ENCODE measurements at places on chromosomes 13 and 19.

GRCh38 chr19:48975947-48976847 lies 11.1 kb downstream of the FTL start:
- no peak for DNase-seq

DNA sequence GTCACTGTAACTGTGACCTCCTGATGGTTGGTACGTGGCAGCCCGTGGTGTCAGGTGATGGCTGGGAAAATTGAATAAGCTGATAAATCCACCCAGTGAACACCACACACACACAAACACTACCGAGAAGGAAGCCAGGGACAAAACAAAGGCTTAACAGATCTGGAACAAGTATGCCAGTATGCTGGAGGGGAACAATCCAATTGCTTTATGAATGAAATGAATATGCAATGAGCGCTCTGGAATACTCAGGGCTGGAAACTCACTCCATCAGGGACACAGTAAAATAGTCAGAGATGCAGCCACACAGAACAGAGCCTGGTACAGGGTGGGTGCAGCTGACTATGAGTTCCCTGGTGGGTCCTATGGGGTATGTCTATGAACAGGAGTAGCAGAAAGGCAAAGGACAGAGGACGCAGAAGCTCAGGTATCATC lies 16.7 kb downstream of the TMTC4 start:
- DNase-seq, result no peak

DNA sequence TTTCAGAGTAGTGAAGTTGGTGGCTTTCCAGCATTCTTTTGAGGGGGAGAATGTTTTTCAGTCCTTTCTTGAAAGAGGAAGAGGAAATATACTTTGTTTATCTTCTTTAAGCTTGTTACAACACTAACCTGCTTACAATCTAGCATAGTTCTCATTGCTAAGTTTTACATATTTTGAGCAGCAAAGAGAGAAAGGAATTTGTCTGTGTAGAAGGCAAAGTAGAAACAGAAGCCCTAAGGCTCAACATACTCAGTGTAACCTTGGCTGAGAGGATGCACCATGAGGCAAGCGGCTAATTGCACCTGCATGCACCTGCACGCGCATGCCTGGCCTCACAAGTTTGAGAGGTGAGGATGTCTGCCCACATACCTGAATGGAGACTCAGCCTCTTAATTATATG lies 2.2 kb downstream of the FRY start:
- no peak for DNase-seq

DNA sequence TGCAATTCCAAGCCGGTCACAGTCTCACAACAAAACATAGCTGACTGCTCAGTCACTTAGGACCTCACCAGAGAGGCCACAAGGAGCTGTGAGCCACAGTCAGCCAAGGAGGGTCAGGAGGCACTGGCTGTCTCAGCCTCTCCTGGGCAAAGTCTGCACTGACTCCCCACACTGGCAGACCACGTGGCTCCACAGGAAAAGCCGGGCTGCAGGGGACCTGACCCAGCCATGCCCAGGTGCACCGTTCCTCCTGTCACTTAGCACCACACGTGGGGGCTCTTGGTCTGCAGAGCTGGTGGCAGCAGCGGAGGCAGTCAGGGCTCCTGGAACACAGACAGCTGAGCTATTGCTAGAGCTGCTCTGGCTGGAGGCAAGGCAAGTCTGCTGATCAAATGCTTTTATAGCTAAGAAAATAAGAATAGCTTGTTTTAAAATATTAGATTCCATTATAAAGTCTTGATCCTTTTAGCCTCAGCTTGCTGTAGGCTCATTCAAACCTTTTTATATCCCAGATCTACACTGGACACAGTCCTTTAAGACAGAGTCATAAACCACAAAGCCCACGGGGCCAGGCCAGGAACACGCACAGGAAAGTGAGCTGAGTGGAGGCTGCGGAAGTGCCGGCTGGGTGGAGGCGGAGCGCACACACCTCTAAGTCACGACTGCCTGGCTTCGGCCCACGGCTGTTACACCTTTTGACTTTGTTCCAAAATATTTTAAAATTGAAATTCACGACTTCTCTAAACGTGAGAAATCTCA lies 744.1 kb downstream of the UQCRFS1 start:
- DNase-seq, result peak; percentile 4

DNA sequence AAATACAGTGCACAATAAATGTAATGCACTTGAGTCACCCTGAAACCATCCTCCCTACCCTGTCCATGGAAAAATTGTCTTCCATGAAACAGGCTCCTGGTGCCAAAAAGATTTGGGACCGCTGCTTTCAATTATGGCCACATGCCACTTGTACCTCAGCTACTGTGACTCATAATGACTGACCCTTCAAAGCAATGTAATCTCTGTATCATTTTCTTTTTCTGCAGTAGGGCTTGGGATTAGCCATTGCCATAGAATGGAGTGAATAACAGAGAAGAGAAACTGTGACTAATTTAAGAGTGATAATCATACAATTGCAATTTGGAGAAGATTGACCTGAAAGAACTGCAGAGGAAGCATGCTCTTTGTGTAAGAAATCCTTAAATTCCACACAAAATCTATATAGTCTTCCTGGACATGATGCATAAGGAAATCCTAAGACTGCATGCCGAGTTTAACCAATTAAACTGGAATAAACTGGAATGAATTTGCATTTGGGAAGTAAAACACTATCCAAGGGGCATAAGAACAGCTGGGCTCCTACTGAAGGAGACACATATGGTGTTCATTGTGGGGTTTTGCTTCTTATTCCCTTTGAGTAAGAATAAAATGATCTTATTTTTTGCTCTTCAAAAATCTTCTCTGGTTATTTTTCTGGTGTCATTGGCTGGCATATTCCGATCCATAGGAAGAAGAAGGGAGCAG lies 59.5 kb upstream of the SLC7A1 start:
- DNase-seq, result no peak

DNA sequence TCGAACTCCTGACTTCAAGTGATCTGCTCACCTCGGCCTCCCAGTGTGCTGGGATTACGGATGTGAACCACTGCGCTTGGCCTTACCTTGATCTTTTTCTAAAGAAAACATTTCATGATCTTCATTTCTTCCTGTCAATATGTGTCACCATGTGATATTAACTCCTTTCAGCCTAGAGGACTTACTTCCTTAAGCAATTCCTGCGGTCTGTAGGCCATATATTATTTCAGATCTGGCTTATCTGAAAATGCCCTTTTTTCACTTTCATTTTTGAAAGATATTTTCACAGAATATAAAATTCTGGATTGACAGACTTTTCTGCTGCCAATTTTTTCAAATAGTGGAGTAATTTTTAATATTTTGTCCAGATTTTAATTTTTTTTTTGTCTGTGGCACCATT lies 2.0 kb upstream of the GPR32 start:
- no peak for DNase-seq

DNA sequence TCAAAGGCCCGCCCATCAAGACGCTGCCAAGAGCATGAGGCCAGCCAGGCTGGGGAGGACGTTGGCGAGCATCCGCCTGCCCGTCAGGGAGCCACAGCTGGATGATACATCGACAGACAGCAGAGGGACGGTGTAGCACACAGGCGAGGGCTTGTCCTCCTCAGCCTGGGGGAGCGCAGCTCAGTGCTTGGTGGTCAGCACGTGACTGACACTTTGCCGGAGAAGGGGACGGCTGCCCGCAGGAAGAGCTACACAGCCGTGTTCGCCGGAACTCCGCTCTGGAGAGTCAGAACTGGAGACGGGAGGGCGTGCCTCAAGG lies 34.1 kb downstream of the CSNK1G2 start:
- DNase-seq, result no peak
